ENCODE measurements at places on chromosomes 13 and 19.

DNA sequence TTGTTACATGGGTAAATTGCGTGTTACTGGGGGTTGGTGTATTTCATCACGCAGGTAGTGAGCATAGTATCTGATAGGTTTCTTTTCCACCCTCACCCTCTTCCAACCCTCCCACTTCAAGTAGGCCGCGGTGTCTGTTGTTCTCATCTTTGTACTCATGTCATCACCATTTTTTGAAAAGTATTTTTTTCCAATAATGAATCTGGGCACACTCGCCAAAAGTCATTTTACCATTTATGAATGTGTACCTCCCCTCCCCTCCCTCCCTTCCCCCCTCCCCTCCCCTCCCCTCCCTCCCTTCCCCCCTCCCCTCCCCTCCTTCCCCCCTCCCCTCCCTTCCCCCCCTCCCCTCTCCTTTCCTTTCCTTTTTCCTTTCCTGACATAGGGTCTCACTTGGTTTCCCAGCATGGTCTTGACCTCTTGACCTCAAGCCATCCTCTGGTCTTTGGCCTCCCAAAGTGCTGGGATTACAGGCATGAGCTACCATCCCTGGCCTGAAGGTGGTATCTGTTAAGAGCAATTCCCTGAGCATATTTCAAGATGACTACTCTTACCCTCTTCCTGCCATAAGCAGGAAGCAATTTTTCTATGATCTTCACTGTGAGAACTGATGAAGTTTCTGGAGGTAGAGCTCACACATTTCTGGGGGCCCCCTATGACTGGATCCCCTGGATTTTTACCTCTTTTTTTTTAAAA is 15.7 kb downstream of the ZNF627 start:
- no peak for DNase-seq

DNA sequence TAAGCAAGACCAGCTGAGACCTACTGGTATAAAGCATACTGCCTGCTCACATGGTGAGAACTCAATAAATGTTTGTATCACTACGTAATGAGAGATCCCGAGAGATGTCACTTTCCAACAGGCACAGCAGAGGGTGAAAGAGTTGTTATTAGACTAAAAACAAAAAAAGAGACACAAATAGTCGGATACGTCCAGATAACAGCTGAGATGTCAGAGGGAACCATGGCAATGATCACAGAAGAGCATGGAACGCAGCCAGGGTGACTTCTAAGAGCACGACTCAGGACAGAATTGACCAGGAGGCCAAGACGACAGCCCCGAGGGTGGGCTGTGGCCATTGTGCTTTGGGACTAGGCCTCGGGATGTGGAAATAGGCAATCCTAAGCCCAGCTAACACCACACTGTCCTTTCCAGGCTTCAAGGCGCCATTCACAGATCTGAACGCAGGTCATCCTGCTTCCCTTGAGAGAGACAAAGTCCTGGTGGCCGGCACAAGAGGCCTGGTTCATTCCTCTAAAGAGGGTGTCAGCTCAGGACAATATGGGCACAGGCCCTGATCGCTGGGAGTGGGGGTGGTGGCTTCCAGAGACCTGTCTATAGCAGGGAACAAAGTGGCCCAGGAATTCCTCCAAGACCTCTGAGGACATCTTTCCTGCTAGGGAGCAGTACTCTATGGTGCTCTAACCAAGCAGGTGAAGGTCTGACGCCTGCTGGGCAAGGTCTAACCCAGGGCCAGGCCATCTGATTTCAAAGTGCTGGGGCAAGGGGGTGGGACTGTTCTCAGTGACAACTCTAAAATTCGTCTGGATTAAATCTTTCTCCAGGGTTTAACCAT is 3.2 kb downstream of the SH3GL1 start:
- no peak for DNase-seq

DNA sequence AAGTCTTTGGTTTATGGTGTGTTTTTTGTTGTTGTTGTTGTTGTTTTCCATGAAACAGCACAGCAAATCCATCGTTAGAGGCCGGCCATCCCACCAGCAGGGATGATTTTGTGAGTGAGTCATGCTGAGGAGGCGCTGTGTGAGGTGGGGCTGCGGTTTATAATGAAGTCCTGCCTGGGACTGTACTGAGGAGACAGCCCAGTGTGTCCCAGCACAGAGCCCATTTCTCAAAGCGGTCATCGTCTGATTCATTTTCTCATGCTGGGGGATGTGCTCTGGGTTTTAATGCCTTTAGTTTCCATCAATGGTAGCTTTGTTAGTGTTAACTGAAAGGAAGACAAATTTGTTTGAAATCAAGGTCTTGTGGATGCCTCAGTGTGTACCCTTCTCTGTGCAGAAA is 129.3 kb upstream of the SERP2 start:
- no peak for DNase-seq

DNA sequence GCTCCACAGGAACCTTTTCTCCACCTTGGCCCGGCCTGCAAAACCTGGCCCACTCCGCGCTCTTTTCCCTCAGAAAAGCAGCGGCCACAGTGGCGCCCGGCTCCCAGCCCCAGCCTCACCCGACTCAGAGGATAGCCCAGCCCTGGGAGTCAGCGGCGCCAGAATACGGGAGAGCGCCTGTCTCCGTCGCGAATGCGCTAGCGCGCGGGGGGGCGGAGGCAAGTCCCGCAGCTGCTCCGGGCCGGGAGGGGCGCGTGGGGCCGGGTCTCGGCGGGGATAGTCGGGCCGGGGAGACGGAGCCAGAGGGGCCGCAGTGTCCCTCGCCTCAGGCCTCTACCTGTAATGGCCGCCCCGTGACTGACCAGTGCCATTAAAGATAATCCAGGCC is at the start of gene ZFP30:
TSS of gene ZFP30 (minus strand) at position 165 of the 388 bp plus-strand sequence. CDS start 7,643 bp downstream, outside the sequence.
- DNase-seq, result peak; percentile 64

DNA sequence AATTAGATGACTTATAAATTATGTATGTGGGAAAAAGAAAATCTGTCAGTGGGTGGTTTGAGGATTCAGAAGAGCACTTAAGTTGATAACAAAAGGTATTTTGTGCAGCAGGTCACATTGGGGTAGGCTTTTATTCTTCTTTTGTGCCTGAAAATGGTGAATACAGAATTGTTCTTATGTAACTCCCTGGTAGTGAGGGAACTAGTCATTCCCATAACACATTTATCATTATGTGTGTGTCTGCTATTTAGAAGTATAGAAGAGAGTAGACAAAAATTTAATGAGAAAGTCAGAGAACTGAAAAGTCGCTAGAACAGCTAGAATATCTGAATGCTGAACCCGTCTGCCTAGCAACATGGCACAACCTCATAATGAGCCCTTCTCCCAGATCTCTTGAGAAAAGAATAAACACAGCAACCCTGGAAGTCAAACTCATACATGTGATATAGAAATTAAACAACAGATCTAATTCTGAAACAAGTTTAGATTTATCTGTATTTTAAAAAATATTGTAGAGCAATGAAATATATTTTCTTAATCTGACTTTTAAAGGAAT is 111.8 kb upstream of the EDNRB start:
- DNase-seq, result no peak

DNA sequence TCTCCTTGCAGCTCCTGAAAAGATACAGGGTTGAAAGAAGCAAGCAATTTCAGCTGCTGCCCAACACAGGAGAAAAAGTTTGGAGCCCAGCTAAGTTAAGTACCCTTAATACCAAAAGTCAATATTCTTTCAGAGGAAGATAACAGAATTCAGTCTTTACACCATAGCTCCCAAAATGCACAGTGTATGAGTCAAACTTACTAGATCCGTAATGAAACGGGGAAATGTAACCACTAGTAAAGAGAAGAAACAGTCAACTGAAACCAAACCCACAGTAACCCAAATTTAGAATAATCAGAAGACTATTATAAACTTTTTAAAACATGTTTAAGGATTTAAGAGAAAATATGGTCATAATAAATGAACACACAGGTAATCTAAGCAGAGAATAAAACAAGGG is 45.2 kb downstream of the SUCLA2 start:
- no peak for DNase-seq

DNA sequence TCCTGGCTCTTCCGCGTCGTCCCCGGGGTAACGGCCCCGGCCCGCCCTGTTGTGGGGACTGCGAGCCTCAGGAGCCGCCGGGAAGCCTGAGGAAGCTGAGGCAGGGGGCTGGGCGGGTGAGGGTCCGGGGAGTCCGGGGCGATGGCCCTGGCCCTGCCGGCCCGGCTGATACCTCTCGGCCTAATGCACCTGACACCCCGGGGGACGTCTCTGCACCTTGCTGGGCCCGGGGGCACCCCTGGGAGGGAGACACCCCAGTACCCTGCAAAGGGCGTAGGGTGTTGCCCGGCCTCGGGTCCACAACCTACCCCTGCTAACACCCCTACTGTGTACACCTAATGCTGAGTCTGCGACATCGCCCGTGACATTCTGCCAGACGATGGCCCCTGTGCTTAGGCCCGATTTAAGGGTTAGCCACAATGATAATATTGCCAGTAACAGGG is 410 bp downstream of the PIN1 start:
- no peak for DNase-seq

DNA sequence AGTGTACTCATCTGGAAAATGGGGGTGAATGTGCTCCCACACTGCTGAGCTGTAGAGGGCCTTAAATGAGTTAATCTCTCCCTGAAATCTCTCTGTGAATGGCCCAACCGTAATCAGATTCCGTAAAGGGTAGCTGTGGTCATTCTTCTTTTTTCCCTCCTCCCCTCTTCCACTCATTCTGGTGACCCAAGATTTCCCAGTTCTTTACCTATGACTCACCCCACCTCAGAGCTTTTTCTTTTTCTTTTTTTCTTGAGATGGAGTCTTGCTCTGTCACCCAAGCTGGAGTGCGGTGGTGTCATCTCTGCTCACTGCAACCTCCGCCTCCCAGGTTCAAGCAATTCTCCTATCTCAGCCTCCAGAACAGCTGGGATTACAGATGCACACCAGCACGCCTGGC is 33.3 kb upstream of the MUC16 start:
- DNase-seq, result no peak

GRCh38 chr13:44012910-44013757 is 133.4 kb downstream of the LACC1 start:
- no peak for DNase-seq

GRCh38 chr13:50509771-50510441 is 333.6 kb downstream of the DLEU7 start:
- DNase-seq, result no peak
